ENCODE measurements at places on chromosomes 12 and 14.

DNA sequence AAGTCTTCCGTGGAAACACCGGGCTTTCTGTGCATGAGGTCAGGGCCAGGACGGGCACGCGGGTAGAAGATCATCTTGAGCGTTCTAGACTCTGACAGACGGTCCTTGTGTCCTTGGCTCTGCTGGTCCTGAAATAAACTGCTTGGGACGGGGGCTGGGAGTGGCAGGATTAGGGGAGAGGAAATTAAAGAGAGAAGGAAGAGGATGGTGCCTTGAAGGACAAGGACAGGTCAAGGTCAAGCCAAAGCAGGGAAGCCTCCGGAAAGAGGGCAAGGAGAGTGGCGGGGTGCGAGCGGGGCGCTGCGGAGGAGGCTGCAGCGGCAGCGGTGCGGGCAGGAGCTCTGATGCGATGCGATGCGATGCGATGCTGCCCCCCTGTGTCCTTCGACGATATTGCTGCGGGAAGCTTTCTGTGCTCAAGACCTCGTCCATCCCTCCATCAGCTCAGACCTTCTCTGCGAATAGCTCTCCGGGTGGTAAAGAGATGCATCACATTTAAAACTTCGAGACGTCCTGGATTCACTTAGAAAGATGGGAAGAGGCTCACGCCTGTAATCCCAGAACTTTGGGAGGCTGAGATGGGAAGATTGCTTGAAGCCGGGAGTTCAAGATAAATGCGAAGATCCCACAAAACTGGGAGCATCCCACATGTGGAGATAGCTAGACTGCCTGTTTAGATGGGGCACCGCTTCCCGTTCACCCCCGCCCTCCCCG, 110.1 kb upstream of the TMEM132D start:
- DNase-seq: peak; percentile 51

- DNase-seq: no peak
Measured at GRCh38 chr14:89810101-89810500, 144.4 kb downstream of the EFCAB11 start.

GRCh38 chr12:28096649-28097048, 93.6 kb upstream of the CCDC91 start:
- DNase-seq: no peak

GRCh38 chr12:30041096-30041495, 257.4 kb upstream of the TMTC1 start:
- DNase-seq: no peak

- peak; percentile 57 for DNase-seq
Measured at GRCh38 chr14:106530423-106531107, 1004.2 kb downstream of the TMEM121 start.

GRCh38 chr14:87254331-87254874, 738.6 kb downstream of the GALC start:
- DNase-seq: no peak

DNA sequence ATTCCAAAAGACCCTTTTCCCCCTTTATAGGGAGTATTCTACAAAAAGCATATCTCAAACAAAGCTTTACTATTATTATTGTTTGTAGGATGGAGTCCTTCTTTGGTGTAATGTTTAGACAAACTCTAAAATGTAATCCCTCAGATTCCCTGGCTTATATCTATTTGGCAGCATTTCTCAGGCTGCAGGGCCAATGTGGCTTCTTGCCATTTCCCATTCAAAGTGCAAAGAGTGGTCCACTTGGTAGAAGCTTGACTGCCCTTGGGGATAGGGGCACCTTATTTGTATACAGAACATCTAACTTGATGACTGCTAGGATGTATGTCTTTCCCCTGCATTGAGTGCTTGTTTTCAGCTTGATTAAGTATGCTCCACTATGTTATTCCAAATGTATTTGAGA, 242.7 kb downstream of the PRKD1 start:
- DNase-seq: no peak
